ENCODE measurements at places on chromosomes 3 and 15. TPM values are rescaled to one million over a fixed set of nuclear protein-coding genes. Genes with fewer than 3 reads are reported as not detected.

- DNase-seq: no peak
Measured at GRCh38 chr3:170816341-170816740, 53.7 kb downstream of the RPL22L1 start.

GRCh38 chr3:133928136-133928893 lies 32.6 kb upstream of the RAB6B start:
- no peak for DNase-seq

Gene CLSTN2
- 3.0 TPM for total RNA-seq

DNA sequence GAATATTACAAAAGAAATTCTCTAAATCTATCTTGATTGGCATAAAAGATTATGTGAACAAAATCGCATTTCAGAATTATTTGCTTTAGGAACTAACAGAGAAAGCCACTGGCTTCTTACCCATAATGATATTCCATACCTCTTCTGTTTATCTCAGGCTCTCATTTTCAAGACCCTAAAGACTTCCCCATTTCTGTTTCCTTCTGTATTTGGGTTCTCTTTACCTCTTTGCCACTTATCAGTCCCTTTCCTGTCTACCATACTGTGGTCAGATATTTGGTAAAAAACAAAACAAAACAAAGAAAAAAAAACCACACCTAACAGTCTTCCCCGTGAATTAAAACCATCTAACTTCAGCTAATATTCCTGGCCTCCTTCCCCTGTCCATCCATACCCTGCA lies 108.5 kb downstream of the LRRC28 start:
- DNase-seq: no peak

DNA sequence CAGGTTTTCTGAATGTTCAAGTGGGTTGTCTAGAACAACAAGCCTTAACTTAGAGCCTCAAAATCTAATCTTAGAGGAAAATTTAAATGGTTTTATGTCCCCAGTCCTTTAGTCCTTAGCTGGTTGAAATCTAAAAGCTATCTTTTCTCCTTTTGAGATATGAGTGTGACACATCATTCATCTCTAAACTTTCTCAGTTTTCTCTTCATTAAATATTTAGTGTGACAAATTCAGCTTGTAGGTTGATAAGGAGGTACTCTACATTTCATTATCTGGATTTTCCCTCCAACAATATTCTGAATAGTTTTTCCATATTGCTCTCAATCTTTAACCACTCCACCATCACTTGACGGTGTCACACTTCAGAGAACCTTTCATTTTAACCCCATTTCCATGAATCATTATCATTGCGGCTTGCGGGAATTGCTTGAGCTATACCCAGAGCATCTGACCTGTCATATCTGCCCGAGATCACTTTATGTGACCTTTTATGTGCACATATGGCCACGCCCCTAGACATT lies 16.1 kb upstream of the ATP8B4 start:
- DNase-seq: no peak

Gene GRK7
- not detected for total RNA-seq

GRCh38 chr3:172365028-172365567 lies 83.2 kb downstream of the GHSR start:
- no peak for DNase-seq

DNA sequence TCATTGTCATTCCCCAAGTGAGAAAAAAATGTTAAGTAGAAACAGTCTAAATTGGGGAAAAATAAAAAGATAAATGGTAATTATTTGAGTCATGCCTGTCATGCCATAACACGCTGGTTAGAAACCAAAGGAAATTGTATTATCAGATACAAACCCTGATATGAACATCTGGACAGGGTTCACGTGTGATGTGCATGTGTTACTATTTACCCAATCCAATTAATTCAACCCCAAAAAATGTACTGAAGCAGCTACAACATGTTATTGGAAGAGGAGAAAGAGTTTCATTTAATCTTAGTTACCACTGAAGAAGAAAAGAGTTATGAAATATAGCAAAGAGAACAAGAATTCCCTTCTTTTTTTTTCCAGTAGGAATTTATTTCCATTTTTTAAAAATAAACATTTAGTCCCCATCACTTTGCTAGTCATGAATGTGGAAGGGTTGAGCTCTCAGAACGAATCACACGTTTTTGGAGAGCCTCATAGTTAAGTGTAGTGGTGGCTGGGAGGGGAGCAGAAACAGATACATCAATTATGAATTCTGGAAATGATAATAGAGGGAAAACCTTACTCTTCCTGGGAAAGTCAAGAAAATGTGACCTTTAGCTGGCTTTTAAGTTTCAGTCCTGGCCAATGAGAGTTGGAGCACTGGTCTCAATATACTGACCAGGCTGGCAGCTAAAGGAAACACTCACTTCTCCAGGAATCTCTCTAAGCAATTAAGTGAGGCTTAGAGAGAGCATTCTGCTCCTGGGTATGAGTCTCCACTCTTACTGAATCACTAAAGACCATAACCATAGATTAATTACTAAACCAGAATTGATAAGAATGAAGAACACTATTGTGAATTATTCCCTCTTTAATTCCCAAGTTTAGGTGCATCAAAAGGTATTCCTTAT lies 796.5 kb downstream of the GRM7 start:
- no peak for DNase-seq

Data from epithelial cell of proximal tubule (primary cell).